Adipose tissue (tissue), 3 donors: ENCODE measurements at places on chromosomes 3 and 15. TPM values are rescaled to one million over a fixed set of nuclear protein-coding genes. Genes with fewer than 3 reads are reported as not detected.

Gene CACNA1D
- 0.18 TPM for polyA plus RNA-seq

Gene GOLGA6D
- not detected for polyA plus RNA-seq

Gene PSMD2
- polyA plus RNA-seq = 139 TPM

Gene PLA2G4D
- polyA plus RNA-seq = not detected

Gene WDR93
- 0.92 TPM for polyA plus RNA-seq

Gene CYP1A2
- polyA plus RNA-seq = 0.27 TPM

Gene ANKUB1
- not detected for polyA plus RNA-seq

Gene CADPS
- polyA plus RNA-seq = not detected

Gene SI
- polyA plus RNA-seq = not detected

Gene ADAMTS7
- 1.9 TPM for polyA plus RNA-seq

Gene LRRIQ4
- not detected for polyA plus RNA-seq

Gene DUOX2
- polyA plus RNA-seq = 0.08 TPM

Gene PIAS1
- 10.8 TPM for polyA plus RNA-seq

Gene HYAL2
- polyA plus RNA-seq = 80.3 TPM

Gene OSBPL10
- 4.3 TPM for polyA plus RNA-seq

Gene CLSTN2
- polyA plus RNA-seq = 1.3 TPM

Gene OR5K2
- polyA plus RNA-seq = not detected

Gene MKRN3
- 0.37 TPM for polyA plus RNA-seq

Gene MORC1
- 0.01 TPM for polyA plus RNA-seq

Gene GPR62
- polyA plus RNA-seq = 0.28 TPM

Gene PLA1A
- 1.0 TPM for polyA plus RNA-seq

Gene GNAT1
- 0.13 TPM for polyA plus RNA-seq

Gene TMC3
- not detected for polyA plus RNA-seq

Gene PLAAT1
- polyA plus RNA-seq = not detected

Gene TMEM158
- 2.6 TPM for polyA plus RNA-seq

Gene BFSP2
- polyA plus RNA-seq = not detected

Gene BMF
- polyA plus RNA-seq = 3.5 TPM

Gene SEMA5B
- 0.77 TPM for polyA plus RNA-seq

Gene AP3B2
- polyA plus RNA-seq = 2.4 TPM

Gene ITIH1
- polyA plus RNA-seq = 0.37 TPM

Gene HIGD2B
- 0.09 TPM for polyA plus RNA-seq

Gene SOX14
- not detected for polyA plus RNA-seq

Gene RAD51
- polyA plus RNA-seq = 0.31 TPM

Gene RETNLB
- not detected for polyA plus RNA-seq

Gene UROC1
- not detected for polyA plus RNA-seq
